ENCODE measurements at places on chromosomes 3 and 15. TPM values are rescaled to one million over a fixed set of nuclear protein-coding genes. Genes with fewer than 3 reads are reported as not detected.

ATP8B4 gene
- 13.8 TPM for total RNA-seq

DNA sequence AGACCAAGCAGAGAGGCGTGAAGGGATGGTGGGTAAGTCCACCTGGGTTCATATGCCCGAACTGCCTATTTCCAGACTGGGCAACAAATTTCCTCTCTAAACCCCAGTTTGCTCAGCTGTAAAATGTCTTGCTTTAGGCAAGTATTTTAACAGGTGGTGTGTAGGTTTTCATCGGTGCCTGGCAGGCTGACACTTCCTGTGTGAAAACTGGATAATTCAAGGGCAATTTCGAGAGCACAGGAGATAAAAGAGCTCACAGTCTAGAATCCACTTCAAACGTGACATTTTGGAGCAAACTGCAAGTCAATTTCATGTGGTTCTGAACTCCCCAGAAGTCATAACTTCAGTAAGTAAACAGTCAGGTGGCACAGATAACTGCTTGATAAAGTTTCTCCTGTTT, 112.2 kb downstream of the OXNAD1 start:
- no peak for DNase-seq

DNA sequence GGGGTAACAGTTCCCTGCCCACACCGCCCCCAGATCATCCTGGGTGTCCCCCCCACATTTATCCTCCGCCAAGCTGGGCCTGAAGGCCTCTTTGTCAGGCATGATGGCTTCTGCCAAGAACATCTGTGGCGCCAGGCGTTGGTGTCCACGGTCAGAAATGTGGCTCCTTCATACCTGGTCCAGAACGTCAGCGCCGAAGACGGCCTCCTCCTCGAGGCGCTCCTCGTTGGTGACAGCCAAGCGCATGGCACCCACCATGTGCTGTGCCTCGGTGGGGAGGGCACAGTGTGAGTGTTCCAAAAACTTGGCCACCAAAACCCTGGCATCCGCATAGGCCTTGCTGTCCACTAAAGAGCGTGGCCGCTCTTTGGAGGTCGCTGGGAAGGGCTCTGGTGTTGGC, 146.5 kb downstream of the NSMCE3 start:
- no peak for DNase-seq

DNA sequence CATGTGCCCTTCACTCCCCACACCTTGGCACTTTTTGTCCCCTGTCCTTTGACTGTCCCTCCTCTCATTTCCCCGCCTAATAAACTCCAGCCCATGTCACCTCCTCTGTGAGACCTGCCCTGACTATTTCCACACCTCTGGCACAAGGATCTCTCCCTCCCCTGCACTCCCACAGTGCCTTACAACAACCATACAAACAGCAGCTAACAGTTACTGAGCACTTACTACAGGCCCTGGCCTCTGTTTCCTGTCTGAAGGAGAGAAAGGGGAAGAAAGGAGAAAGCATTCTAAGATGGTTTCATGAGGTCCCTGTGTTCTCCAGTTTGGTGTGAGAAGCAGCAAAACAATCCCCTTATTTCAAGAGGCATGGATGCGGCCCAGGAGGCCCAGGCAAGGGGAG, 20.0 kb upstream of the TRH start:
- DNase-seq = peak; percentile 18

OR5K4 gene
- total RNA-seq = not detected

LRRN1 gene
- total RNA-seq = 0.65 TPM

DNA sequence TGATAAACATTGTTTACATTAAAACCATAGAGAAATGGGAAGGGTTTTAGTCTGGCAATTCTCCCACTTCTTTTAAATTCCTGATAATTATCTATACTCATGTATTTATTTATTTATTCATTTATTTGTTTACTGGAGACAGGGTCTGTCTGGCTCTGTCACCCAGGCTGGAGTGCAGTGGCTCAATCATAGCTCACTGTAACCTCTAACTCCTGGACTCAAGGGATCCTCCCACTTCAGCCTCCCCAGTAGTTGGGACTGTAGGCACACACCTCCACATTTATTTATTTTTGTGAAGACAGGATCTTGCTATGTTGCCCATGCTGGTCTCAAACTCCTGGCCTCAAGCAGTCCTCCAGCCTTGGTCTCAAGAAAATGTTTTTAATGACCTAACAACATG, 2.5 kb upstream of the AEN start:
- DNase-seq = no peak

GRCh38 chr15:34366271-34367065, 528 bp downstream of the LPCAT4 start:
- DNase-seq = peak; percentile 85

DNA sequence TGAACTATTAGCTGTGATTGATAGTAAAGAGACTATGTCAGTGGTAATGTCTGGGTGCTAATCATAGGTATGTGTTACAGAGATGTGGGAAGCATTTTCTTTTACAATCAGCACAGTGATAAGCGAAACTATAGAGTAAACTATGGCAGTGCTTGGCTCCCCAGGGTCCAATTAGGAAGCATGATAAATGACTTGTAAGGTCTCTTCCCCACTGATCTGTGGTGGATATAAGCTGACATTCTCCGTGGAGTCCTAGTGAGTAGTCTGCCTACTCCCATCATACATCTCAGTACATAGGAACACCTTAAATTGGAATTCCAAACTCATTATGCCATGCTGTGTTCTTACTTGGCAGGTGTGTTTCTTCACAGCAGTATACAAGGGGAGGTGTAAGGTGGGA, 204.2 kb downstream of the GAP43 start:
- DNase-seq = no peak

DNA sequence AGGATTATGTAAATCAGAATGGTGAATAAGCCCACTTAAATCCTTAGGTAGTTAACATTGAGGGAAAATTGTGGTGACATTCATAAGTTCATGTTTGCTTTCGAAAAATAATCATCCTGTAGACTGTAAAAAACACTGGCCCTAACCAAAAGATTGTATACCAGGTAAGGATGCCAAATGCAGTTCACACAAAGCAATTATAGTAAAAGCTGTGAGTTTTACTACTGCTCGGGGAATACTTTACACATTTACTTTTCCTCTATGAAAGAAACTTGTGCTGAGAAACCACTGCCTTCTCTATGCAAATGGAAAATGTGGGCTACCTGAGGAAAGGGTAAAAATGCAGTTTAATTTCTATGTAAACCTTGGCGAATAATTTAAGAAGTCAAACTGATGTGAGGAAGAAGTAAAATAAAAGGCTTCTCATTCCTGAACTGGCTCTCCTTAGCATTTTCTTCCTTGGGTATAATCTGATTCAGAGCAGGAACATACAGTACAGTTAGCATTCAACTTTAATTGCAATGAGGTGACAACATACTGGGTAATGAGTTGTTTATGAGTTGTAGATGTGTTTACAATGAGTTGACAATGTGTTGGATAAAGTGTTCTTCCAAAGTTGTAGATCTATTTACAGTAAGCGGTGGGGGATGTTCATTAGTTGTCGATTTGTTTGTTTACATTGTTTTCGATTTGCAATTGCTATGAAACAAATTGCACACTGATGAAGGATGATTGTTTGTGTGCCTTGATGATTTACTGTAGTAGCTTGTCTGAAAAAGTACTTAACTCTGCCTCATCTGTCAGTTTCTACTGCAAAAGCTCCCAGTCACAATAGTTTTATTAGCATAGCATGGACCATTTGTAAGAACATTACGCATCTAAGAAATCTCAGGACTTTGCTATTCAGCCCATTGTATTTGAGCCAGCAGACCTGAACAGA, 453.0 kb upstream of the DPH6 start:
- no peak for DNase-seq

NRG4 gene
- not detected for total RNA-seq

TM4SF18 gene
- 5.6 TPM for total RNA-seq

GRCh38 chr15:39778021-39778420, 4.6 kb downstream of the FSIP1 start:
- DNase-seq = no peak

GRCh38 chr15:29322415-29322814, 52.8 kb upstream of the NSMCE3 start:
- no peak for DNase-seq

- peak; percentile 42 for DNase-seq
Measured at GRCh38 chr3:11021611-11022011, 29.1 kb downstream of the SLC6A1 start.

DNA sequence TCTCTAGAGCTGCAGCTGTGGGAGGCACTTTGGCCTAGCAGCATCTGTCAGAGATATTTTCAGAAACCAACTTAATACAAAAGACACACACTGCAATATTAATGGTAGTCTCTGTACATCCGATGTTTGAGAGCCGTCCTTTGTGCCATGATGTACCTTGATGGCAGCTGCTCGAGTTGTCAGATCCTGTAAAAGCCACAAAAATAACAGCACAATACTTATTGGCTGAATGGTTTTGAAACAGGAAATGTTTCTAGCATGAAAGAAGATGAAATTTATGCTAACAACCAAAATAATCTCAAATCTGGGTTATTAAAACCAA, 445.5 kb upstream of the TBL1XR1 start:
- DNase-seq = no peak

DNA sequence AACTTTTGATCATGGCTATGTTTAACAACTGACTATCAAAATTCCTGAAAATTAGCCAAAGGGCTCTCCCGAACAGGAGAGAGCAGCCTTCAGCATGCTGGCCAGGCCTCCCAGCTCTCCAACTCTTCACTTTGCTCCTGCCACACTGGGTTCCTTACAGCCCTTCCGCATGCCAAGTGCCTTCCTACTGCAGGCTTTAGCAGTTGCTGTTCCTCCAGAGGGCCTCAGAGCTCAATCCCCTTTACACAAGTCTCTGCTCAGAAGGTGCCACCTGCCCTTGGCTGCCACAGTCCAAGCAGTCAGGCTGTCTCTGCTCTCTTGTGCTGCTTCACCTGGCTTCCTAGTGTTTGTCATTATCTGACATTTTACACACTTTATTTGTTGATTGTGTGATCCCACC, 553.1 kb upstream of the PPP2R3A start:
- DNase-seq = no peak

DNA sequence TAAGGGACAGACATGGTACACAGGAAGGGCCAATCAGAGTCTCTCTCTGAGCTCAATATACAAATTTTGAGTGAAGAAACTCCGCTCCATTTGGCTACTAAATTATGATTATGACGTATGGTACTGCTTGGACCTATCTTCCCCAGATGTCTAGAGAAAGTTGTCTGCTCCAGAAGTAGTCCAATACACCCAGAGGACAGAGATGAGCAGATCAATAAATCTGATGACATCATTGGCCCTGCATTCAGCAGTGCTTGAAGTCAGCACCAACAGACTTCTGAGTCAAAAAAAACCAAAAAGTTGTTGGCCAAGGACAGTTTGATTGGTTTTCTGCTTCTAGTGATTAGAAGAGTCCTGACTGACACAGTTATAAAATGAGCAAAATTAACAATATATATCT, 19.9 kb upstream of the ARHGEF26 start:
- DNase-seq = no peak

ANKRD34C gene
- total RNA-seq = 0.14 TPM

DNA sequence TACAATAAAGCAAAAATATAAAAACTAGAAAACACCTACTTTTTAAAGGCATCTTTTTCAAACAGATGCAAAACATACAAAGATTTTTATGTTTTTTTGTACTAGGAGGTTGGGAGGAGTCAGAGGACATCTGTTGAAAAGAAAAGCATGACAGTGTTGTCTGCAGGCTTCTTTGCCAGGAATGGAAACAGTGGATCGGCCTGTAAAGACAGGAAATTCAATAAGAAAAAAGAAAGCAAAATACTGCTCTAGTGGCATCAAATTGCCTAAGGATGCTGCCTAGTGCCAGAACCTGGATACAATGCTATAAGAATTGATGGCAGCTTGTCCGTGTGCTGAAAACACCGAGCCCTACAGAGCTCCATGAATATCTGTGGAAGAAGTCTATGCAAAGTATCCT, 69.9 kb downstream of the TBC1D5 start:
- no peak for DNase-seq

GRCh38 chr15:83207009-83207659, 489 bp downstream of the HDGFL3 start:
- DNase-seq = peak; percentile 83

GRCh38 chr3:115930922-115931321, 307.6 kb downstream of the GAP43 start:
- DNase-seq = no peak

GRCh38 chr3:71874618-71875017, 89.7 kb upstream of the PROK2 start:
- DNase-seq = no peak
